NCI-H2081 (cell line): ENCODE measurements at places on chromosomes 4 and X.

DNA sequence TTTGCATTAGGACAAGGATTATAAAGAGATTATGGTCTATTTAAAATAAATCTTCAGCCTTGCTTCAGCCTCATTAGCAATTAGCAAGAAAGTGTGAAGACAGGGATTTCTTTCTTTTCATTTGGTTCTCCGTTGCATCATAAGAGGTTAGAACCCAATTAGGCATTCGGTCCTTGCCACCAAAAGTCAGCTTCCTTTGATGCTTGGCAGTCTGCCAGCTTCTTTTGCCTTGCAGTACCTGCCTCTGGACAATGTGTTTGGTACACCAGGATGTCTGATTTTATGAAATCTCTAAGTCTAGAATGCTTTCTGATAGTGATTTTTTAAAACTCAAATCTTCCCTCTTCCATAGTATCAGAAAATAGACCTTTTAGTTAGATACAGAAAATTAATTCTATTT, 12.4 kb downstream of the SMIM20 start:
- peak; percentile 57 for DNase-seq

DNA sequence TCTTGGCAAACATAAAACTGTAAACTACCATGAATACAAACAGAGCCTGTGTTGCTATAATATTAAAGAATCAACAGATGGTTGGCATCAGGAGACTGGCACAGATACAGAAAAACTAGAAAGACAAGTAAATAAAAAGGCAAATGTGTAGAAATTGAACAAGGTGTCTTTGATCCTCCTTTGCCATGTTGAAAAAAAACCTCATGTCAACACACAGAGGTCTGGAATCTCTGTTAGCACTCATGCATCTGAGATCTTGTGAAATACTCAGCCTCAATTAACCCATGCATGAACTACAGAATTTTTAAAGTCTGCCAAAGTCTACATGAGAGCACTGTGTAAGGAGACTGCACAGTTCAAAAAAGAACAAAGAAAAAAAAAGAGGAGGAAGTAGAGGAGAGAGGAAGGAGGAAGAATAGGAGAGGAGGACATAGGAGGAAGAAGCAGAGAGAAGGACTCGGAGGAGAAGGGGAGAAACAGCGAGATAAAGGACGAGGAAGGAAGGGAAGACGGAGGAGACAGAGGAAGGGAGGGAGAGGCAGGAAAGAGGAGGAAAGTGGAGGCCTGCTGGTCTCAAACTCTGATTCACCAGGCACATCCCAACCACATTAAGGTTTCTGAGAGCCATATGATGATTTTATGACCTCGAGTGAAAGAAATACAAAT, 52.8 kb downstream of the PRDM5 start:
- DNase-seq: peak; percentile 44

DNA sequence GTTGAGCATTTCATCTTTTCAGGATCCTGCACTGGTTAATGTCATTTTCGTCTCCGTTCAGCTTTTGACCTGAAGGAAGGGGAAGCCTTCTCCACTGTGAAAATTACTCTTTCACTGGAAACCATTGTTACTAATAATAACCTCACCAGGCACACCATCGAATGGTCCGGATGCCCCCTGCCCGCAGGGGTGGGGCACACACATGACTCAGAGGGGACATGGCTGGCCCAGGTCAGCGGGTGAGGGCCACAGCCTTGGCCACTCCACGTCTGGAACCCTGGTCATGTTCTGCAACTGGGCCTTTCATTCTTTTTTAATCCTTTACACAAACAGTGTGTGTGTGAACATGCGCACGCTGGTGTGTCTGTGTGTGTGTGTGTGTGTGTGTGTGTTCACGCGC, 191.8 kb downstream of the BCOR start:
- no peak for DNase-seq

GRCh38 chrX:154018518-154019060, 1.1 kb downstream of the IRAK1 start:
- DNase-seq: no peak

DNA sequence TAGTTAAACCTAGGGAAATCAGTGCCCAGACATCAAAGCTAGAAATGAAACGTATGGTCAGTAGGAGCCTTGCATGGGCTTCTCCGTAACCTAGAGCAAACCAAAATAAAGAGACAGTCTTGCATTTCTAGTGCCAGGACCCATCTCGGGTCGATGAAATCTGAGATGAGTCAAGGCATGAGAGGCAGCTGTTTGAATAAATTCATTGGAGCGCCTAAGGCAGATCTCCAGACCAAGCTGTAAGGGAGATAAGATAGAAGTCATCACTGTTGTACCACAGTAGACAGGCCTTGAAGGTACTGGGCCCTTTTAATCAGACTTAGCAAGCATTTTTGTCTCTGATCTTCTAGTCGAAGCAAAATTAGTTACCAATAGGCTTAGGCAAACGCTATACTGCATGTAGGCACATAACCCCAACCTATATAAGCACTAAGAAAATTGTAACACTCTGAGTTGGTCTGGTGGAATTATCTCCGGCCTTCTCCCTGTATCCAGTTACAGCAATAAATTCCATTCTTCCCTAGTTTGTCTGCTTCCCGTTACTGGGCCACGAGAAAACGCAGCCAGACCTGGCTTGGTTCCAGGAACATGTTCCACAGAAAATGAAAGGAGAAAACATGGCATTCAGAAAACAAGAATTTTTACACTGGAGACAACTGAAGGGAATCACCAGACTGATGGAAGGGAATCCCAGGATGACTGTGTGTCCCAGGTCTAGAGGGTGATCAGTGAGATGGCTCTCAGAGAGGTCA, 21.1 kb upstream of the PAPSS1 start:
- DNase-seq: no peak

DNA sequence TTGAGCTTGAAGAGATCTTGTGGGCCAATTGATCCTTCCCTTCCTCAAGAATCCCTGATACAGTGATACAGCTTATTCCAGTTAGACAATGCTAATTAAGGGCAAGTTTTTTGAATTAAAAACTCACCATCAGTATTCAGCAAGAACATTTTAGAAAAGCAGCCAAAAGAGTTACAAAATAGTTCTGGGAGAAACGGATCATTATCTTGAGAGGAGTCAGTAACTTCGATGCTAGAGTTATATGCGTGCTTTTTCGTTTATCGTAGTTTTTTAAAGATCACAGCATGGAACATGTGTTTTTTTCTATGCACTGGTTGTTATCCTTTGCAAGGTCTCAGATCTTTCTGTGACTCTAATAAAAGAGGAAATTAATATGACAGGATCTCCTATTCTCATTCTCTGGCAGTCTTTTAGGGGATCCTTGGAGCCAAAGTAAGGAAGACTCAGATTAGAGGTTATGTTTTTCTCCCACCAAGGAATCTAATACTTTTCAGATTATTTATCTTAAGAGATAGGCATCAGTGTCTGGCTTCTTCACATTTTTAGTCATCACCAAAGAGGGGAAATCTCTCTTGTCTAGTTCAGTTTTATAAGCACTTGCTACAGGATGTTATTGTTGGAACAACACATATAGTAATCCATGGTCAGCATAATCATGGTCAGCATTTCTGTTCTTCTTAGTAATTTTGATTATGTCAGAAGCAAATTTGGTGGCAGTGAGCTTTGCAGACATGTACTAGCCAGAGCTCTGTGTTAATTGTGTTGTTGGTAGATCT, 109.7 kb downstream of the PDLIM5 start:
- DNase-seq: no peak

DNA sequence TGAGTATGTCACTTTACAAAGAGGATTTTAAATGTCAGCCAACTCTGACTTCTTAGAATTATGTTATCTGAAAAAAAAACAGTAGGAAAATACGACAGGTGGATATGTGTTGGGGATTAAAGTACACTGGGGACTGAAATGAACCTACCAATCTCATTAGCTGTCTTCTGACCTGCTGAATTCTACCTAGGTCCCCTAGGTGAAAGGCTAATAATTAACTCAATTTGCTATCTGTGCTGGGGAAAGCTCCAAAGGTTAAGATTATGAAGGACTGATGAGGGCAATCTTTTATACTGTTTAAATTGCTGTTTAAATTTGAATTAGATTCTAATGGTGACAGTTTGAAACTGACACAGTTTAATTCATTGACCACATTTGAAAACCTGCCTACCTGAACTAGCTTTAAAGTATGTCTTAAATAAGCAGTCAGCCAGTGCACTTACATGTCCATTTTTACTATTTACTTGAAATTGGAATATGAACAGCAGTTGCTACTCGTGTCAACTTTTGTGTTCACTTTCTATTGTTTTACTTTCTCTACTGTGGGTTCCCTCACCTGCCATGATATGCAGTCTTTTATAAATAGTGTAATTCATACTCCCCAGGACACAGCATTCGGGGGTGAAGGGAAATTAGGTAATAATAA, 977.3 kb downstream of the C4orf33 start:
- no peak for DNase-seq

DNA sequence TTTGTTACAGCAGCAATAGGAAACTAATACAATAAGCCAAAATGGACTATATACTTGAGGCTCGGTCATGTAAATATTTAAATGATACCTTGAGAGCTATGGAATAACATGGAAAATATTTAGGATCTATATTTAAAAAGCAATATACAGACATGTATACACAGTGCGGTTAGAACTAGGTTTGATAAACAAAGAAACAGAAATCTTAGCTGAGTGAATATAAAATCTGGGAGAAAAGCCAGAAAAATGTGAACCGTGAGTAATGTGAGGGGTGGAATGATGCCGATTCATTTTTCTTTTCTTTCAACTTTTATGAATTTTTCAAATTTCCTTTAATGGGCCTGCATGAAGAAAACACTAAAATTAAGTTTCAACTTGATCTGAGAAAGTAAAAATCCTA, 104.1 kb downstream of the ATXN3L start:
- DNase-seq: no peak

DNA sequence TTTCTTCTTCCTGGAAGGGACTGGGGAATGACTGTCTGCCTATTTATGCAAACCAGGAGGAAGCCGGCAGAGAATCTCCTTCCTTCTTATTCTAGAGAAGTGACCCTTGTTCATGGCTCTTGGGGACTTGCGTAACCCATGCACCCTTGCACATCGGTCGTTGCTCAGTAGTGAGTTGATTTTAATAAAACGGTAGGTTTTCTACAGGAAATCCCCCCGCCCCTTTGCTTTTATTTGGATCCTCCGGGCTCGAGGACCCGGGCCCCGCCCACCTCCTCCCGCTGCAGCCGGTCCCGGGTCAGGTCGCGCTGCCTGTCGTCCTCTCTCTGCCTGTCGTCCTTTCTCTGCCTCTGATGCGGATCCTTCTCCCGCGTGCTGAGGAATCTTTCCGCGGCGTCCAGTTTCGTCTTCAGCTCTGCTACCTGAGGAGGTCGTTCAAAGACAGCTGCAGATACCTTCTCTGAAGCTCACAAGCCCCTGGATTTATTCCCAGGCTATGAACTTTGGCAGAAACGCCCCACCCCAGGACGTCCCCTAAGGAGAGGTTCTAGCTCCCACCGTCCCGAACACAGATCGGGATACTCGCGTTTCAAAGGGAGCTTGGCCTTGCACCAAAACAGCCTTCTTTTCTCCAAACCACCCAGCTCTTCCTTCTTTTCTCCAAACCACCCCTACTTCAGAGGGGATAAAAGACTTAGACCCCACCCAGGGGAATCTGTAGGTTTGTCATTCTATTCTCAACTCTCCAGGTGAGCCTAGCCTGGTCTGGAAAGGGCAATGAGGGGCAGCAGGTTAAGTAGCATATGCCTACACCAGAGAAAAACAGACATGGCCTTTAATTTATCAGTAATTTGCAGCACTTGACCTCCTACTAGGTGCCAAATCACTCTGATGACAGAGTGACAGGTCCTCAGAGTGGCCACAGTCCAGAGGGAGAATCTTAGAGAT, 7.0 kb downstream of the TNIP3 start:
- no peak for DNase-seq

- no peak for DNase-seq
Measured at GRCh38 chr4:139223682-139224317, 46.8 kb upstream of the ELF2 start.

DNA sequence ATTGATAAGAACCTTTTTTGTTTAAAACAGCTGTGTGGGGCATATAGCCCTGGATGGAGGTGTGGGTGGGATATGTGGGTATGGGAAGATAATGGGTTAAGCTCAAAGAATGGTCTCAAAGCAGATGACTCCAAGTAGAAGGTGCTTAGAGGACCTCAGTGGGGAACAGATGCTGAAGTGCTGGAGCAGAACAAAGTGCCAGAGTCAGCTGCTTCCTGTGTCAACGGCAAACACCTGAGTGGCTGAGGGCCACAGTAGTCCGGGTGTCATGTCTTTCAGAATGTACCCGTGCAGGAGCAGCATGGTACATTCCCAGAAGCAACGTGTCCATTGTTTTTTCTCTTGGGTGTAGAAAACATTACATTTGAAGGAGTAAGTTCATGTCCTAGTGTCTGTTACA, 210.6 kb downstream of the CCNG2 start:
- no peak for DNase-seq

DNA sequence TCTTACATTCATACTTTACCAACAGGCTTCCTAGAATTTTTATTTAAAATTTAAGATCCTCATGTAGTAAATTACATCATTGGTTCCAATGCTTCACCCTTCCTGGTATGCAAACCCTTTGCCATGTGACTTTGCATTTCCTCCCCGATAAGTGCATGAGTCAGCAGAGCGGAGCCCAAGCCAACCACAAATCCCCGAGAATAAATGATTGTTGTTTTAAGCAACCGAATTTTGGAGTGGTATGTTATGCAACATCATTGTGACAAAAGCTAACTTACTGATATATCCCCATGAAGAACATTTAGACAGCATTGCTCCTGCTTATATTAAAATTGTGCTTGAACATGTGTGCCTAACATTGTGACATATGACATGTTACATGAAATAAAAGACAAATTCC, 199.4 kb upstream of the DDX53 start:
- no peak for DNase-seq

GRCh38 chr4:43244688-43245382, 352.3 kb downstream of the GRXCR1 start:
- DNase-seq: no peak

- no peak for DNase-seq
Measured at GRCh38 chrX:54640103-54640690, 110.2 kb downstream of the GNL3L start.

DNA sequence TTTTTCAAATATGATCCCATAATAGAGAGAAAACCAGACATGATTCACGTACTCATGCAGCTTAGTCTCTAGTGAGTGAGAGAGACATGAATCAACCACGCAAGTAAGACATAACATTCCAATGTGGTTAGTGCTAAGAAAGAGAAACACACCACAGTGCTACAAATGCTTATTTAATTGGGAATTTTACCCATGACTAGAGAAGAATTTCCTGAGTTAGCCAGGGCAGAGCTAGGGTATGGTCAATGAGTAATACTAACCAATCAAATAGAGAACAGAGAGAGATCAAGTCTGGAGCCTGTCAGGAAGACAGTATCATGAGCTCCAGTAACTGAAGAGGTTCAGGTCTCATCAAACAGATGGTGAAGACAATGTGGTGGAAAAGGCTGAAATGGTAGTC, 495.2 kb downstream of the PDGFC start:
- no peak for DNase-seq

GRCh38 chr4:153750197-153750817, 9.5 kb downstream of the RNF175 start:
- peak; percentile 65 for DNase-seq

DNA sequence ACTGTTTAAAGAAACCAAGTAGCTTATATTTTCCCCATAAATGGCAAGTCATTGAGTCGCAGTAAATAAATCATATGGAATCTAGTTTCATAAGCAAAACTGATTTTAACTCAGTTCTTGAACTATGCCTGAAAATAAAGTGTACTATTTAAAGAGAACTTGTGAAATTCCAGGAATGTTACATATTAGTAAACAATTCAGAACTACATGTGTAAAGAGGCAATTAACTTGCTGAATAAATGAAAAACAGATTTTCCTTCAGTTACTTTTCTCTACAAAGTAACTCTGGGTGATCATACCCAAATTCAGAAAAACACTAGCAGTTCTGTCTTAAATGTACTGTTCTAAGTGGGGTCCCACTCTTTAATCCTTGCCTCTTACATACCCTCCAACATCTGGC, 236.1 kb upstream of the EDNRA start:
- DNase-seq: no peak
